H7 (cell line): ENCODE measurements at places on chromosomes 11 and 22. TPM values are rescaled to one million over a fixed set of nuclear protein-coding genes. Genes with fewer than 3 reads are reported as not detected.

Gene CAPN5
- total RNA-seq, result 15.9 and 16.3 TPM in 2 replicates

Gene SLC22A25
- 0.18 TPM in 1 of 2 replicates, not detected in the other for total RNA-seq

- peak; percentile 14 for DNase-seq
Observed at GRCh38 chr11:61111786-61112517, 9.7 kb downstream of the CD5 start.

DNA sequence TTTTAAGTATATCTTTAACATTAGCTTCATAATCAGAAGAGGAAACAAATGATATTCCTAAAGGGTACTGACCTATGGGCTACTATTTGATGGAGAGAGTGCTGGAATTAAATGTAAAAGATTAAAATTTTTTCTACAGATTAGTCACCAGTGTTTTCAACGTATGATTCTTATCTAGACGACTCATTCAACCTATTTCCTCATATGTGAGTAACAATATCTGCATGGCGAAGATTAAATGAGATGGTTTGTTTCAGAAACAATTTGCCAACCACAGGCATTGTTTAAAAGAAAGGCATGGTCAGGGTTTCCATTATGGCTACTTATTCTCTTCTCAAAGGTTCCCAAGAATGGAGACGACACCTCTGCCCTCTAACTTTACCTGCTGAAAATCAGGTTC lies 20.4 kb downstream of the OR56B4 start:
- DNase-seq, result no peak

- DNase-seq, result no peak
Observed at GRCh38 chr22:16922706-16923105, 85.3 kb downstream of the GAB4 start.
